ENCODE measurements at places on chromosomes 1 and 21.

GRCh38 chr1:61442544-61442943 lies 282.4 kb downstream of the TM2D1 start:
- no peak for DNase-seq

GRCh38 chr1:62724430-62724829 lies 36.2 kb upstream of the DOCK7 start:
- no peak for DNase-seq

- DNase-seq: no peak
Measured at GRCh38 chr1:11767922-11768704, 6.1 kb downstream of the C1orf167 start.

DNA sequence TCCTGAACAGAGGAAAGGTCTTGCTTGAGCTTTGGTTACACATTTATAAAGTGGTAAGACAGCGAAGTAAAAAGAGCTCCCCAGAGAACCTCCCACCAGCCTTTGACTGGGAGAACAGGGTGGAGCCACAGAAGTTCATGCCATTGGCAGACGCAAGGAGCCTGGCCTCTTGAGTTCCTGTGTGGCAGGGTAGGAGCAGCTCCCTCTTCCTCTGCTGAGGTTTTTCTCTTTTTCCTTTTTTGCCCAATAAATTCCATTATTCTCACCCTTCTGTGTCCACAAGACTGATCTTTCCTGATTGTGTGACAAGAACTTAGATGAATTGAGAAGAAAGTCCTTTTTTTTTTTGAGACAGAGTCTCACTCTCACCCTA lies 4.3 kb downstream of the THEM4 start:
- DNase-seq: no peak

DNA sequence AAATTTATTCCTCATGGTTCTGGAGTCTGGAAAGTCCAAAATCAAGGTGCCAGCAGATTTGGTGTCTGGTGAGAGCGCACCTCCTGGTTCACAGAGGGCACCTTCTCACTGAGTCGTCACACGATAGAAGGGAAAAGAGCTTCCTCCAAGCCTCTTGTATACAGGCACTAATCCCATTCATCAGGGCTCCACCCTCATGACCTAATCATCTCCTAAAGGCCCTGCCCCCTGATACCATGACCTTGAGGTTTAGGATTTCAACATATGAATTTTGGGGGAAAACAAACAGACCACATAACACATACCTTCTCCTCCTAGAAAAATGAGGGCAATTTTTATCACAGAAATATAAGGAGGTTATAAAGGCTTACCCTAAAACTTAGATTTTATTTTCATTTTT lies 88.0 kb upstream of the NFIA start:
- no peak for DNase-seq

DNA sequence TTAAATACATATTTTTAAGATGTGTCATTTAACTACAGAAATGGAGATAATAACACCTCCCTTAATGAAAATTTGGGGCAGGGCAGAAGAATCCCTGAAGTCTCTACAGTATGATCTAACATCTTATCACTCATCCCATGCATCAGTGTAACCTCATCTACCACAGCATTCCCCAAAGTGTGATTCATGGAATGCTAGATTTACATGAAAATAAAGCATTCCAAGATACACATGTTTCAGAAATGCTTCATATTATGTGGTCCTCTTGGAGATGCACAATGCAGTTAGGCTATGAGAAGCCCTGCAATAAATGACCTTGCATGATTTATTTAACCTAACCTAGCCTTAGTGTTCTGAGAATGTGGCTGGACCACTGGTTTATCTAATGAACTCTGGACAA lies 166.9 kb upstream of the SYT6 start:
- no peak for DNase-seq
